ENCODE measurements at places on chromosomes 2 and 18. TPM values are rescaled to one million over a fixed set of nuclear protein-coding genes. Genes with fewer than 3 reads are reported as not detected.

DNA sequence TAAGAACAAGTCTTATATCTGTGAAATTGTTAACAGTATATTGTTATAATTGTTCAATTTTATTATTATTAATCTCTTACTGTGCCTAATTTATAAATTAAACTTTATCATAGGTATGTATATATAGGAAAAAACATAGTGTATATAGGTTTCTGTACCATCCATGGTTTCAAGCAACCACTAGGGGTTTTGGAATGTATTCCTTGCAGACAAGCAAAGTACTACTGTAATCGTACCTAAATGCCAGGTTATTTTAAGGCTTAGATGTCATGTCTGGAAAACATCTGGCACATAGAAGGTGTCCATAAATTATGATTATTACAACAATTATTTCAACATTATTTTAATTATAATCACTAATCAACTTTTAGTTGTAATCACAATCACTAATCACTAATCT, 8.4 kb downstream of the ITSN2 start:
- DNase-seq: no peak

DNA sequence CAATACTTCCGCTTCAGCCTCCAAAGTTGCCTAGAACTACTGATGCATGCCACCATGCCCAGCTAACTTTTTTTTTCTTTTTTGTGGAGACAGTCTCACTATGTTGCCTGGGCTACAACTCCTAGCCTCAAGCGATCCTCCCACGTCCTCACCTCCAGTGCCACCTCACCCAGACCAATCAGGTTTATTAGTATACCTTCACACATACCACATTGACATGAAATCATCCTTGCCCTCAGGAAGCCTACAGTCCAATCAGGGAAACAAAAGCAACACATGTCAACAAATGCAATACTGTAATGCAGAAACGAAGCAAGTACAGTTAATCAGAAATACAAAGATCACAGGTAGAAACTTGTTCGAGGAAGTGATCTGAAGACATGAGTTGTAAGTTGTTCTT, 4.0 kb downstream of the TRIP12 start:
- no peak for DNase-seq

TLX2 gene
- not detected for total RNA-seq

GRCh38 chr2:172588931-172589330, 33.0 kb downstream of the PDK1 start:
- DNase-seq: no peak

KLHL30 gene
- 0.12 TPM for total RNA-seq

CCDC68 gene
- total RNA-seq: 0.34 TPM

GRCh38 chr2:240911641-240912265, 5.6 kb downstream of the CROCC2 start:
- DNase-seq: no peak

- no peak for DNase-seq
Observed at GRCh38 chr18:526681-527080, 26.2 kb upstream of the COLEC12 start.

LOXHD1 gene
- total RNA-seq: not detected

SATB2 gene
- 0.49 TPM for total RNA-seq

DNA sequence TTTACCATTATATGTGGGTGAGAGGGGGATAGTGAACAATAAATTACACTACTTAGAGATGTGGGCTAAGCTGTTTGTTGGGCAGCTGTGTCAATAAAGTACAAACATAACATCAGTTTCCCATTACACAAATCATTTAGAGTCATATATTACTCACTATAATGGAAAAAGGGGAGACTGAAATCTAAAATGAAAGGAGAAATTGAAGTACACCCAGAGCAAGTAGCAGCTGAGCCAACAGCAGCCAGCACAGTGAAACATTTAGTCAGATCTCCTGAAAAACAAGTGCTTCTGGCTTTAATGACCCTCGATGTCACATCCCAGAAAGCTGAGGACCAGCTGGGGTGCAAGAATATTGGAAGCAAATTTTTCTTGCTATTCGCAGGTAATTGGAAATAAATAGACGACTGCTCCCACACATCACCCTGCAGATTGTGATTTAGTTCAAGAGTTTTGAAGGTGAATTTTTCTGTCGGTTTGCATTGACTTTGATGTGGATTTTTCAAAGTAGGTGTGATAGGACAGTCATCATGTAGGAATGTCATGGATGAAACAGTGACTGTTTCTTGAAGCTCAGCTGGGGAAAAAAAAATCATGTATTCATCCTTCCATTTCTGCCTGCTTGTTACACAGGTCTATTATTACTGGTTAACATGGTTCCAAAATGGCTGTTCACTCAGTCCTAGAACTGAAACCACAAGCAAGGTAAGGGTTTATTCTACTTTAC, 1607.3 kb upstream of the CELF4 start:
- DNase-seq: no peak

DNA sequence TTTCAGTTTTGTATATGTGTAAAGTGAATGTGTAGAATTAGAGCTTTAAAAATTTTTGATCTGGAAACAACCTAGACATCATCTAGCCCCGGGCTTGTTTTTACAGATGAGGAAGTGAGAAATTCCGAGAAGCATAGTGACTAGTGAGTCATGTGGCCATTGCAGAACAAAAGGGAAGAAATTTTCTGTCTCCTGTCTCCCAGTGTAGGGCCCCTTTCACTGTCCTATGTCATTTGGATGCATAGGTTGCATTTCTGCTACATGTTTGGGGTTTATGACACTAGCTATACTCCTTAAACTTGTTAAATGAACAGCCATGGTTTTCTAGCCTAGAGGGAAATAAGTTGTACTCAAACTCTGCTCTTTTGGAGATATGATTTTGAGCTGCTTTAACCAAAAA, 84.6 kb downstream of the PLCL1 start:
- peak; percentile 23 for DNase-seq

GRCh38 chr2:237294460-237294859, 119.5 kb downstream of the COL6A3 start:
- DNase-seq: no peak

NTSR2 gene
- not detected for total RNA-seq

GLI2 gene
- total RNA-seq: not detected

GRCh38 chr2:124804014-124804940, 779.2 kb downstream of the CNTNAP5 start:
- DNase-seq: peak; percentile 3

KIF1A gene
- total RNA-seq: not detected

DNA sequence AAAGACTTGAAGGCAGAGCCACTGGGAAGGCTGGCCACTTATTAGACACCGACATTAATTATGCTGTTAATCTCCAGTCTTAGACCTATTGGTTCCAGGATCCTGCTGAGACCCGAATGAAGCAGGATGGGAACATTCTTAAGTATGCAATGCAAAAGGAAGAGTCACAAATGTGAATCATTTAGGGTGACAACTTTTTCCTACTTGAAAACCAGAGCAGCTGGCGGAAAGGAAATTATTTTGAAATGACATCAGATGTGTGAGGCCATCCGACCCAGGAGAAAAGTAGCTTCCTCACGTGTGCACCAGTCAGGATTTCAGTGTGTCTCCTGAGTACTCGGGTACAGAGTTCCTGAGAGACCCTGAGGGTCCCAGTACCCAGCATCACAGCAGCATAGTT, 222.9 kb upstream of the NCKAP5 start:
- DNase-seq: no peak

DNA sequence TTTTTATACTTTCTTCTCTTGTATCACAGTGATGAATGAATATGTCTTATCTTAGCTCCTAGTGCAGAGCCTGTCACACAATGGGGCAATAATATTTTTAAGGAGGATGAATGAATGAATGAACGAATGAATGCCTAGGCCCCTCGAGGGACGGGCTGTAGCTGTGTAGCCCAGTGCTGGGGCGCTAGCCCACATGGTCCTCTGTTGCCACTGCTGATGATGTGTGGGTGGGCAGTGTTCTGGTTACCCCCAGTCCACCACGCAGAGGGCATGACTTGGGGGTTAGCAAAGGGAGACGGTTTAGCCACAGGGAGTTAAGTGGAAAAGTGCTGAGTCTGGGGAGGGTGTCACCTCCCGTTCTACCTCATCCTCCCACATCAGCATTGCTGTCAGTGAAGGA, 134.2 kb downstream of the SMAD7 start:
- DNase-seq: no peak

DSG3 gene
- total RNA-seq: not detected

GRCh38 chr2:16318051-16318450, 347.6 kb downstream of the CYRIA start:
- no peak for DNase-seq

PDCD1 gene
- 0.87 TPM for total RNA-seq

DNA sequence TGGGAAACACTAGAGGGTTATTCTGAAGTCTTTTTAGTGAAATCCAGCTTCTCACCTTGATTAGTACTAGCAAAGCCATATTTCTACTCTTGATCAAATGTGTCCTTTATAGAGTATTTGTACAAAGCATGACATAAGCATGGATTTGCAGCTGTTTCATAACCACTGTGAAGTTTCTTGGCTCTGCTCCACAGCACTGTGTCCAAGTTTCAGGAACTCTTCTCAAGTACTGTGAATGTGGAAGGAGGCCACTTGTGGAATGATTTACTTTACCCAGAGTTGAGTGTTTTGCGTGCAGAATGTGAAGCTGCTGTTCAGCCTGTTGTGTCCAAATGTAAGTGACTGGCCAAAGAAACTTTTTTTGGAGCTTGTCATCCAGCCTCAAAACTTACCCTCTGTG, 16.2 kb upstream of the MAPRE2 start:
- DNase-seq: no peak

- DNase-seq: no peak
Observed at GRCh38 chr2:191222507-191222906, 22.7 kb upstream of the MYO1B start.

GRCh38 chr2:74146929-74147726, 584 bp downstream of the BOLA3 start:
- DNase-seq: no peak

DNA sequence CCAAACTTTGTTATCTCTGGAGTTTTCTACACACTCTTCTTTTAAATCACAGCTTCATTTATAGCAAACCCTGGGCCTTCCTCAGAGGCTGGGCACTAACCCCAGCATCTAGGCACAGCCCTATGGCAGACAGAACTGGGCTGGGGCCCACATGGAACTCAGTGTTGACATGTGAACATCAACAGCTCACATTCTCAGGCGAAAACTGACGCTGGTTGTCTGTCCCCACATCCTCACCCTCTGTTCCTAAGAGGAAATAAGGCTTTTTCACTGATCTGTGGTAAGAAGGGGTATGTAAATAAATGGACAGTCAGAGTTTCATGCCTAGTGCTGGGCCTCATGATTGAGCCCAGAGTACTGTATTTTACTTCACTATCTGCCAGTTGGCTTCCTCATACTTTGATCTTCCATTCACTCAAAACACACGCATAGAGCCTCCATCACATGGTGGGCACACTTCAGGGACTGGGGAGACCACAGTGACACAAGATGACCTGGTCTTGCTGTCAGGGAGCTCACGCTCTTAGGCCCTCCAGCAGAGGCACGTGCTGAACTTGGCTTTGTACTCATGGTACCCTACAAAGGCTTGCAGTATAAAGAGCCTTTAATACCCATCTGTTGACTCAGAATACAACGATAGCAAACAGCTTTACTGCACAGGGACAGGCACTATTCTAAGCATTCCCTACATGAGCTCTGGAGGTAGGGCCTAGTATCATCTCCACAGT, 43.0 kb downstream of the EFEMP1 start:
- DNase-seq: no peak

GRCh38 chr18:54717673-54718407, 110.4 kb upstream of the RAB27B start:
- DNase-seq: peak; percentile 17

DNA sequence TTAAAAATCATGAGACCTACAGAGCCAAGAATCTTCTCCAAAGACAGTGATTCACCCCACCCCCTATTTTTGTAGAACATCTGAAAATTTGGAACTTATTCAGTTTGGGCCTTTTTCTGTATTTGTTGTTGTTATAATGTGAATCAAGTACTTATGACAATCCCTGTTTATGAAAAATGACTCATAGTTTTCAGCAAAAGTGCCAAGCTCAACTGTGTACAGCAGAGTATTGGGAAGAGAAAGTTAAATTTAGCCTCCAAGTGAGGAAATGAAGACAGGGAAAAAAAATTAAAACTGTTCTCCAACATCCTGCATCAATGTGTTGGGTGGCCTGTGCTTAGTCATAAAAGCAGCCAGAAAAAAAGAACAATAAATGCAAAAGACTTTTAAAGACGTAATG, 46.2 kb downstream of the LRATD1 start:
- no peak for DNase-seq

GRCh38 chr18:36744261-36744876, 84.4 kb downstream of the TPGS2 start:
- DNase-seq: no peak

RFTN2 gene
- total RNA-seq: not detected

DNA sequence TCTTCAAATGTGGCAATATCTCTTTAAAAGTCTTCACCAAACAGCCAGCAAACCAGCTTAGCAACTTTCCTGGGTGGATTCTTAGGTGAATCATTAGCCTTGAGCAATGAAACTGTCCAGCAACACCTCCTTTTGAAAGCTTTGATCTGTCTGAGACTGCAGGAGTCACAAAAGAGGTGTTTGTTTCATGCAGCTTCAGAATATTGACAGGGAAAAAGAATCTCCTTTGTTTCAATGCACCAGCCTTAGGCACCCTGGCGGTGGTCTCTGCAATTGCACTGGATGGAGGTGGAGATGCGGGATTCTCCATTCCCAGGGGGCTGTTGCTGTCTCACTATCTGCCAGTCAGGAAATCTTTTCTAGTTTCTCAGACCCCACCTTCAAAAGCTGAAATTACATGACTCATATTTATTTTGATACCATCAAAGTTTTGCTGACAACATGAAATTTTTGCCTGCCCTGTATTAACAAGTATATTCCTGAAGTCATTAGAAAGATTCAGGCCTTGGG, 76.0 kb upstream of the DSG1 start:
- DNase-seq: no peak

DNA sequence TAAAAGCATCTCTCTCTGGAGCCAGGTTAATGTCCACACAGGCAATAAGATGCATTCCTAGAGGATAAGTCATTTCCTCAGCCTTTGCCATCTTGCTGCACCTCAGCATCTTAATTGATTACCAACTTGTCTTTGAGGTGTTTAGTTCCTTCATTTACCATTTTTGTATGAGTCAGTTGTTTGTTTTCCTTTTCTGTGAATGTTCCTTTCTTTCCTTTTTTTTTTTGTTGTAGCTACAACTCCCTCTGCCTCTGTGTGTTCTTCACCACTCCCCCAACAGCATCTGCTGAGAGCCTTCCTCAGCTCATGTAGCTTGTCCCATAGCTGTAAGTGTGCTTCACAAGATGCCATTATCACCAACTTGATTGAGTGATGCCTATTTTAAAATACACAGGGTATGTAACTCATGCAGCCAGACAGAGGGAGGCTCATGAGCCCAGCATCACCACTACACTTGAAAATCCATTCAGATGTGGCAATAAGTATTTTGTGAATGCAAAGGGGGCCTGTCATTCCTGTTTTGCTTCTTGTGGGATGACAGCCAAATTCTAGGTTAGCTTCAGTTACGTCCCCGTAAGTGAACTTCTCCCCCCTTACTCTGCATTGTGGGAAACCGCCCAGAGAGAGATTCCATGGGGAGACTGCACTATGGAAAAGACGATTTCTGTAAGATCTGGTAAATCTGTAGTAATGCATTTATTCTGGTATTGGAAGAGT, 315.9 kb upstream of the ZEB2 start:
- no peak for DNase-seq
